Stimulated activated CD4-positive, alpha-beta T cell treated with anti-CD3 and anti-CD28 coated beads, Interleukin-12 subunit alpha, Interleukin-12 subunit beta, amount 100 ng/mL, for 48 hours (primary cell): ENCODE measurements at places on chromosomes 12 and 14.

- DNase-seq: peak; percentile 42
Observed at GRCh38 chr12:113208041-113208934, 13.0 kb upstream of the TPCN1 start.

DNA sequence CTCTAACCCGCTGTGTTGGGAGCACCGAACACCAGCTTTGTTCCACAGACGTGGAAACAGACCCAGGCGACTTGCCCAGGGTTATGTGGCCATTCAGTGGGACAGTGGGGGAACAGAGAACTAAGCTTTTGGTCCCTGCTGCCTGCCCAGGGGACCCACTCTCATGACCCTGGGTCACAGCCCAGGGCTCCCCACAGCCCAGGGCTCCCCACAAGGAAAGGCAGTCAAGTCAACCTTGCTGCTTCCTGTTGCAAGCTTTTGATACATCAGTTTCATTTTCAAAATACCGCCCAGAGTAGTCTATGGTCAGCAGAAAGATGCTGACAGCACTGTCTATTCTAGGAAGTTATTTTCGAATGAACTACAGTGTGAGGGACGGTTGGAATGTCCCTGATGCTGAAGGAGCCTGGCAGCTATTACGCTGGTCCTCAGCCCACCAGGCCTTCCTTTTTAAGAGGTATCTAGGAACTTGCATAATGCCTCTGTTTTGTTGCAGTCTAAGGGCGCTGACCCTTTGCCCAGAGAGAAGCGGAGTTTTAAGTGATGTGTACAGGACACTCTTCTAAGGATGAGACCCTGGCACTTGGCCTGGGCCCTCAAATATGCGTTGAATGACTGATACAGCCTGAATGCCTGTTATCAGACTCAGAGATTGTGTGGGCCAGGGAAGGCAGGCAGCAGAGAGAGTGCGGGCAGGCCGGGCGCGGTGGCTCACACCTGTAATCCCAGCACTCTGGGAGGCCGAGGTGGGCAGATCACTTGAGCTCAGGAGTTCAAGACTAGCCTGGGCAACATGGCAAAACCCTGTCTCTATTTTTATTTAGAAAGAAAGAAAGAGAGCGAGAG lies 12.6 kb upstream of the TTC7B start:
- DNase-seq: peak; percentile 2

DNA sequence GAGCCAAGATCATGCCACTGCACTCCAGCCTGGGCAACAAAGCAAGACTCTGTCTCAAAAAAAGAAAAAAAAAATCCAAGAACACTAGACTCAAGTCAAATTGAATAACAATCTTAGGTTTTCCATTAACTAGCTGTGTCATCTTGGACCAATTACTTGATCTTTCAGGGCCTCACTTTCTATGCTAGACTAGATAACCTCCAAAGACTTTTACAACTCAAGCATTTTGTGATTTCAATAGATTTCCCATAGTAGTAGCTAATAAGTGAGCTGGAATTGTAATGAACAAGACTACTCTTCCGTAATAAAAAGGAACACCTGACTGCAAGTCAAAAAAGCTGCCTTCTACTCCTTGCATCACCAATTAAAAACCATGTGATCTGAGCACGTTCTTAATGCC lies 127.0 kb upstream of the SSTR1 start:
- no peak for DNase-seq

DNA sequence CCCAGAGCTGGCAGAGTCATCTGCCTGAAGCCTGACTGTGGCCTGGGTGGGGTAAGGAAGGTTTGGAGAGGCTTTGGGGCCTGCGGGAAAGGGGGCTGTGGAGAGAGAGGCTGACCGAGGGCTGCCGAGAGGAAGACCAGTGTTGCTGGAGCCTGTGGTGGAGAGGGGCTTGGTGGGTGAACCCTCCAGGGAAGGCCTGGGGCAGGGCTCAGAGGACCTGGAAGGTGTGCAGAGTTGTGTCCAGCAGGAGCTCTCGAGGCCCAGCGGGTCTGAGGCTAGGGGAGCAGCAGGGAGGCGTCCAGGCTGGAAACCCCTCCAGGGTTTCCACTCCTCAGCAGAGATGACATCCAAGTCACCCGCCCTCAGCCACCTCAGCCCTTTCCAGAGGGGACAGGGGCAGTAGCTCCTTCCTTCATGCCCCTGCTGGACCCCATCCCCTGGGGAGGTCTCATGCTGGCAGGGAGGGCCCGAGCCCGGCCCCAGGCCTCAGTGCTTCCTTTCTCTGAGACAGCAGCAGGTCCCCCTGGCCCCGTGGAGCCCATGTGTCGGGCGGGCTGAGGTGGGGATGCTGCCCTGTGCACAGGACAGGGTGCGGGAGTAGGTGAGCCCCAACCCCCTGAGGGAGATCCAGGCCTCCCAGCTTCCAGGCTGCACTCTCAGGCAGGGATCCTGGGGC lies 8.4 kb downstream of the CEP170B start:
- DNase-seq: no peak

DNA sequence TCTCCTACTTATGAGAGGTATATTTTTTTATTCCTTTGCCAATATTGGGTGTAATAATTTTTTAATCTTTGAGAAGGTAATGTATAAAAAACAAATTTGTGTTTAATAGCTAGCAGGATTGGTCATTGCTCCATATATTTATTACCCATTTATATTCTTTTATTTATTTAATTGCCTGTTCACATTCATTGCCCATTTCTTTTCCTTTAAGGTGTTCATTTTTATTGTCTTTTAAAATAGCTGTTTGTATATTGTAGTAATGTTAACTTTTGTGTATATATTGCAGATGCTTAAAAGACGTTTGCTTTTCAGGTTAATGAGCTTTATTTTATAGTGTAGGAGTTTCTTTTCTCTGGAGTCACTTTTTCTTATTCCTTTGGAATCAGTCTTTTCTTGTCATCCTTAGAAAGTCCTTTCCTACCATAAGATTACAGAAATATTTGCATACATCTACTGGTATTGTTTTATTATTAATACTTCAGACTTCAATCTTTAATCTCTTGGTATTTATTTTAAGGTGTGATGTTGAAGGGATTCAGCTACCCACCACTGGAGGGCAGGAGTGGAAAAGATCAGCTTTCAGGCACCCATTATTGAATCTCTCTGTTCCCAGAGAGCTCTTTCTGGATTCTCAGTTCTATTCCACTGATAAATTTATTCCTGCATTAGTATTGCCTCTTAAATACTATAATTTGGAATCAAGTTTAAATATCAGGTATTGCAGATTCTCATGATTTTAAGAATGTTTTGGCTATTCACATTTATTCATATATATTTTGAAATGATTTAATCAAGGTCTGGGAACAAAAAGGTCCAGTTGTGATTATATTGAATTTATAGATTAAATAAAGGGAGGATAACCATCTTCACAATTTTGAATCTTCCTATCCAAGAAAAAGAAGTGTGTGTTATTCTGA lies 17.3 kb downstream of the PPM1A start:
- no peak for DNase-seq

GRCh38 chr12:26369588-26369987 lies 174.2 kb downstream of the SSPN start:
- DNase-seq: no peak

DNA sequence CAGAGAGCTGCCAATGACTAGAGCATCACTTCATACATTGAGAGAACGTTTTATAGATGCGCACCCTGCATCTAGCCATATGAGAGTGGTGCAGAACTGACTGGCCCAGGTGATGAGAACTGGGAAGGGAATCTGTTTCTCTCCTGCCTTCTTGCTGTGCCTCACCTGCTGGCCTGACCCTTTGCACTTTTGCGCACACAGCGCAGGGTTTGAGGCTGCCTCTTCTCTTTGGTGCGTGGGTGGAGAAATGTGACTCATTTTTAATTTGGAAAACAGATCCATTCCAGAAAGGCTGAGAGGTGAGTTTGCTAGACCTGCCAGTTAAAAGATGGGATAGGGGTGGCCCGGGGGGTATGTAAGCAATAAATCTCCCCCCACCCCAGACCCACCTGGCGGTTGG lies 453 bp upstream of the ESRRB start:
- DNase-seq: no peak

GRCh38 chr14:91858536-91859275 lies 8.6 kb downstream of the TC2N start:
- DNase-seq: no peak

DNA sequence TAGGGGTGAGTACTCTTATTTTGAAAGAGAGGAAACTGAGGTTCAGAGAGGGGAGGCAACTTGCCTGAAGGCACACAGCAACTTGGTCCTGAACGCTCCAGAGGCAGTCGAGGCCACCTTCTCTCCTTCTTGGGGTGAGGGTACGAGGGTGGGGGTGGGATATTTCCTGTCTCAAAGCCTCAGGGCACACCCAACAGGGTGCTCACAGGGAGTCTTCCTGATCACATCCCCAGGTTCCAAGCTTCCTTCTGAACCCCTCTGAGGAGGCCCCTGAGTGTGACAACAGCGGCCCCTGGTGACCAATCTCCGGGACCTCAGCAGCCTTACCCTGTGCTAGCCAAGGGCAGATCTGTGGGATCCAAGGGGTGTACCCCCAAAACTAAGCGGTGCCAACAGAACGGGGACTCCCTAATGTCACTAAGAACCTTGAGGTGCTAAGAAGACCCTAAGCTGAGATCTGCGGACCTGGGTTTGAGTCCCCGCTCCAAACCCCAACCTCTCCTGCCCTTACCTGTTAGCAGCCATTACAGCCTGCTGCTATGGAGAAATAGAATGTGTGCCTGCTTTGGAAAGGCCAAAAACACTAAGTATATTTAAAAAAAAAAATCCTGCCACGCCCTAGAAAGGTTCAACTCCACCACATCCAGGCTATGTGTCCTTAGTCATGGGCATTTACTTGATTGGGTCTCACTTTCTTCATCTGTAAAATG lies 57.9 kb downstream of the TRPV4 start:
- peak; percentile 67 for DNase-seq

- no peak for DNase-seq
Observed at GRCh38 chr12:67047634-67048033, 221.5 kb upstream of the CAND1 start.

- DNase-seq: no peak
Observed at GRCh38 chr12:92796650-92797049, 93.9 kb downstream of the PLEKHG7 start.

GRCh38 chr12:31578632-31579031 lies 12.3 kb downstream of the DENND5B start:
- no peak for DNase-seq

DNA sequence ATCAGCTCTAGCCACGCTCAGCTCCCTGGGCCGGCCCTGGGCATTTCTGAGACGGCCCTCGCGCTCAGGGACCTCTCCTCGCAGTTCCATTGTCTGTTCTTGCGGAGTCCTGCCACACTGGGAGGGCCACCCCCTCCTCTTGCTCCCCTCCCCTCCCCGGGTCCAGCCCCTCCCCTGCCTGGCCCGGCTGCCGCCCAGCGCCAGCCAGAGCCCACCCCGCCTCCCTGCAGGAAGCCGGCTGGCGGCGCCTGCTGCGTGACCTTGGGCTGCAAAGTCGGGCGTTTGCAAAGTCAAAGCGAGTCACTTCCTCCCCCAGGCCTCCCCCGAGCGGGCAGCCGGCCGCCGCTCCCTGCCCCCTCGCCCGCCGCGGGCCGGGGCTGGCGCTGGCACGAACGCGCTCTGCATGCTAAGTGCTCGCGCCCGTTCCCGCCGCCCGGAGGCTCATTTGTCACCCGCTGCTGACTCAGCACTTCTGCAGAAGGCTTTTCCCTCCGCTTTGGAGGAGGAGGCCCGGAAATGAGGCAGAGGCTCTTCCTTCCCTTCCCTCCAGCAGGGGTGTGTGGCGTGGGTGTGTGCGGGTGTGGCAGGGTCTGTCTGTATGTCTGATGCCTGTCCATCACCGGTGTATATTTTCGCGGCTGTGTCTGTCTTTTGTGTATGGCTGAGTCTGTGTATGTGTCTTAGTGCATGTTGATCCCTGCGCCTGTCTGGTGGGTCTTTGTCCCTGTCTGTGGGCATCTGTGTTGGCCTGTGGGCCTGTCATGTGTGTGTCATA lies 72.0 kb downstream of the IRF2BPL start:
- peak; percentile 82 for DNase-seq

- no peak for DNase-seq
Observed at GRCh38 chr14:44798386-44799242, 163.1 kb downstream of the KLHL28 start.

DNA sequence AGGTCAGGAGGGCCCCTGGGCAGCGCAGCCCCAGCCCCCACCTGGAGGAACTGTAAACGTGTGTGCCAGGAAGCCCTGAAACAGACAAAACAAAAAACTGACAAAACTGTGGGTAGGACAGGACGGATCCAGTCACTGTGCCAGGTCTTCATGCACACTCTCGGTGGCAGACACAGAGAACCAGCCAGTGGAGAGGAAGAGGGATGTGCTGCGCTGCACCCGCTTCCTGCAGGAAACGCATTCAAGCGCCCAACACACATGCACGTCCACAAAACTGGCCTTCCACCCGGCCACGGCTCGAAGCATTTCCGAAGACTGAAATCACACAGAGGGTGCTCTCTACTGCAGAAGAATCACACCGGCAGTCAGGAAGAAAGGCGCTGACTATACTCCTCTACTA lies 16.9 kb downstream of the BRF1 start:
- DNase-seq: no peak

GRCh38 chr14:74979442-74980397 lies 23.0 kb upstream of the EIF2B2 start:
- DNase-seq: no peak

GRCh38 chr12:88897723-88898122 lies 317.5 kb upstream of the KITLG start:
- no peak for DNase-seq

- no peak for DNase-seq
Observed at GRCh38 chr14:96829791-96830190, 32.6 kb downstream of the VRK1 start.

DNA sequence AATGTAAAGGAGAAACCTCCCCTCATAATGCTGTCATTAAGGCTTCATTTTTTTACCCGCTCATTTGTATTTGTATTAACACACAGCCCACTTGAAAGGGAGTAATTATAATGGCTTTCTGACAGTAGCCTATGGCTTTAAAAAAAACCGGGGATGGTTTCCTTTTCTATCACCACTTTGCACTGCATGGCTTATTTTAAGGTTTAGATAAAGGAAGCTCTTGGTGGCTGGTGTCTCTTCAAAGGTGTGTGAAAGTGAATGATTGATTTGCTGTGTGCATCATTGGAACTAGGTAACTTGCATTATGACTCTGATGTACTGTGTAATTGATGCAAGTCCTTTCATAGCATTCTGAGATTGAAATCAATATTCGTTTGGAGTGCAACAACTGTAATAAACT lies 80.7 kb downstream of the NPAS3 start:
- DNase-seq: no peak

GRCh38 chr14:95095996-95096395 lies 61.3 kb downstream of the DICER1 start:
- no peak for DNase-seq

- no peak for DNase-seq
Observed at GRCh38 chr12:93144109-93144508, 215.0 kb upstream of the EEA1 start.

GRCh38 chr12:52920937-52921336 lies 16.1 kb upstream of the KRT8 start:
- DNase-seq: no peak

DNA sequence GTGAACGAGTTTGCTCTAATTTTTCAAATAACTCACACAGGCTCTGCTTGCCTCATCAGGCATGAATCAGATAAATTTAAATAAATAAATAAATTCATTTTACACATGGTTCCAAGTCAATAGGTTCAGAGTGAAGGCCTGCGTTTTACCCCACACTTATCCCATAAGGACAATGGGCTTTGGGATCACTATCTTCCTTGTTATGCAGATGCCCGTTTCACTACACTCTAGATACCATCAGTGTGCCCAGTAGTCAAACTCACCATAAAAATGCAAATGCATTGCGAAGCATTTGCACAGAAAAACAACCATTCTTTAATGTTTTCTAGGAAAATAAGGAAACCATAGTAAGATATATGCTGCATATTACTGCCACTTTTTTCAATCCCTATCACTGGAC lies 155.9 kb upstream of the CCDC196 start:
- DNase-seq: no peak
